H9 (cell line): ENCODE measurements at places on chromosomes 11 and 22.

DNA sequence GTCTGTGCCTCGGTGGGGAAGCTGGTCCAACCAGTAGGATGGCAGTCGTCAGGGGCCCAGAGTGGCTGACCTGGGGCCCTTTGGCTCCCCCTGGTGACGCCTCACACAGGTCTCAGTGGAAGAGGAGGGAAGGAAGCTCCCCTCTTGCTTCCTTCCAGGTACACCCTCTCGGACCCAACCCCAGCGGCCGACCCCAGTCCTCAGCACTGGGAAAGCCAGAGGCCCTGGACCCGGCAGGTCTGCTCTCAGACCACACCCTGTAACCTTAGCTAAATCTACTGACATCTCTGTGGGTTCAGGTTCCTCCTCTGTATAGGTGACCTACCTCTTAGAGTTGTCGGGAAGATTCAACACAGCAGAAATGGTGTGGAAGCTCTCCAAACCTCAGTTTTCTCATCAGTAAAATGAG is 3.4 kb upstream of the SCUBE1 start:
- DNase-seq = peak; percentile 87

- no peak for DNase-seq
Observed at GRCh38 chr22:39815932-39816331, 77.6 kb downstream of the ENTHD1 start.

- no peak for DNase-seq
Observed at GRCh38 chr11:79273781-79274180, 167.0 kb downstream of the TENM4 start.

GRCh38 chr11:117822074-117823033 is 2.2 kb downstream of the FXYD2 start:
- DNase-seq = peak; percentile 65

GRCh38 chr22:47692811-47693210 is 930.4 kb downstream of the TBC1D22A start:
- DNase-seq = no peak

DNA sequence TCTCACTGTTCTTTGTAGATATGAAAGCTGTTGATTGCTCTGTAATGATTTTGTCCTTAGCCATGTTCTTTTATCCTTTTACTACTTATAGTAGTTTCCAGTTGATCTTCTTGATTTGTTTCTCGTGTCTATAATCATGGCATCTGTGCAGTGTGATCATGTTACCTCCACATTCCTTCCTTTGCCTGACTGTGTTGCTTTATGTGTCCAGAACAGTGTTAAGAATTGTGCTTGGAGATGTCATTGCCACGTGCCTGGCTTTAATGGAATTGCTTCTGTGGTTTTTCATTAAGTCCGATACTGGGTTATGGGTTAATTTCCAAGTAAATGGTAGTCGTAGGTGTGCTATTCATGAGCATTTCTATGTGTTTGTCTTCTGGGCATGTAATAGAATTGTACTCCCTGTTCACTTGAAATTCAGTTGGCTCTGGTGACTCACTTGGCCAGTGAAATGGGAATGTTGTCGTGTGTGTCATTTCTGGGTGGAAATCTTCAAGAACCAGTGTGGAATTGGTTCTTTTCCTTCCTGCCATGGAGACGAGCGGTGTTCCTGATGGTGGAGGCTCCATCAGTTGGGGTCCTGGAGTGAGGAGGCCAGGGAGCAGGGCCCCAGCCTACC is 6.8 kb downstream of the GTSE1 start:
- DNase-seq = no peak
